NCI-H82 (cell line): ENCODE measurements at places on chromosomes 2 and 18.
A peak's percentile ranks its signal among the peaks of the same experiment; 100 is the strongest.

- no peak for DNase-seq
These were observed 126.2 kb upstream of the SH3BP4 start for GRCh38 chr2:234825616-234826015.

- no peak for DNase-seq
These were observed 215.2 kb upstream of the TFPI start for GRCh38 chr2:187769437-187769836.

DNA sequence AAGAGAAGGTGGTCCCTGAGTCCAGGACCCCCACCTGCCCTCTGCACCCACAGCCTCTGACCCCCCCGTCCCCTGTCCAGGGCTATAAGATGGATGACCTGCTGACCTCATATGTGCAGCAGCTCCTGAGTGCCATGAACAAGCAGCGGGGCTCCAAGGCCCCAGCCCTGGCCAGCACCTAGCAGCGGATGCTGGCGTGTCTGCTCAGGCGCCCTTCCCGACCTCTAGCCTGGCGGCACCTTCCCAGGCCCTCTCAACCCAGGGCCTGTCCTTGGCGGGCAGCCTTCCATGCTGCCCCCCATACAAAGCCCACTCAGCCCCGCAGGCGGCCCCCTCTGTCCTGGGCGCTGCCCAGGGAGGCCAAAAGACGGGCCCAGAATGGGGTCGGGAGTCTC, 8.7 kb upstream of the GPR17 start:
- DNase-seq: no peak

GRCh38 chr2:40120026-40120425, 331.9 kb downstream of the SLC8A1 start:
- DNase-seq: peak; percentile 89

DNA sequence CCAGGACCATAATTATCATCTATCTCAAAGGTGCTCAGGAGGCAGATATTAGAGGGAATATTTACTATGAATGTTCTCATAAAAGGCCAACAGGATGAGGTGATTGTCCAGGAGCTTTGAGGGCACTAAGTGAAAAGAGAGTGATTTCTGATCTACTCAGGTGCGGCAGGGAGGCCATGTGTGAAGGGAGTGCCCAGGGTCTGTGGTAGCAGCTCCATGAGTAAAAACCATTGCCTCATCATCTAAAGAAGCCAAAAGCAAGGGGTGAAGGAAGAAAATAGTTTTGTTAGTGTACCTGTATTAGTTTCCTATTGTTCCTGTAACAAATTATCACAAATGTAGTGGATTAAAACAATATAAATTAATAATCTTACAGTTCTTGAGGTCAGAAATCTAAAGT, 22.5 kb downstream of the RND3 start:
- no peak for DNase-seq

- DNase-seq: peak; percentile 70
These were observed 92.2 kb upstream of the TGFA start for GRCh38 chr2:70645733-70646419.

GRCh38 chr18:34929336-34929780, 111.9 kb upstream of the MAPRE2 start:
- DNase-seq: no peak

- DNase-seq: no peak
These were observed 33.5 kb downstream of the PDE1A start for GRCh38 chr2:182393270-182393760.

- DNase-seq: peak; percentile 38
These were observed 17.7 kb downstream of the SH2D6 start for GRCh38 chr2:85435981-85436835.

DNA sequence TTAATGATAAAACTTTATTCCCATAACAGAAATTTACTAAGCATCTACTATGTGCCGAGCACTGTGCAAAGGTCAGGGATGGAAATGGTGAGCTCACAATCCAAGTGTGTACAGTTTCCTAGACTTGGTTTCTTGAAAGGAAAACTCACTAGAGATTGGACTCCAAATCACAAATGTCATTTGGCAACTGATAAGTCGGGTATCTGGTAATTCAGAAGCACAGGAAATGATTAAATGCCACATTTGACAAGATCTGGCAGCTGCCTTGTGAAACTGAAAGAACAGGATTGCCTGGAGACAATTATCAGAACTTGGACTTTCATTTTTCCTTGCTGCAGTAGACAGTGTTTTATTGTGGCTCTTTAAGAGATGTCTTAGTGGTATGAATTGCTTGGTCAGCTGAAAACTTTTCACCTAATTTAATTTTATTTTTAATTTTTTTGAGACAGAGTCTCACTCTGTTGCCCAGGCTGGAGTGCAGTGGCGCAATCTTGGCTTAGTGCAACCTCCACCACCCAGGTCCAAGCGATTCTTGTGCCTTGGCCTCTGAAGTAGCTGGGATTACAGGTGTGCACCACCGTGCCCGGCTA, 19.2 kb downstream of the ITGA6 start:
- DNase-seq: no peak

GRCh38 chr18:10526561-10526949, 728 bp downstream of the NAPG start:
- no peak for DNase-seq

DNA sequence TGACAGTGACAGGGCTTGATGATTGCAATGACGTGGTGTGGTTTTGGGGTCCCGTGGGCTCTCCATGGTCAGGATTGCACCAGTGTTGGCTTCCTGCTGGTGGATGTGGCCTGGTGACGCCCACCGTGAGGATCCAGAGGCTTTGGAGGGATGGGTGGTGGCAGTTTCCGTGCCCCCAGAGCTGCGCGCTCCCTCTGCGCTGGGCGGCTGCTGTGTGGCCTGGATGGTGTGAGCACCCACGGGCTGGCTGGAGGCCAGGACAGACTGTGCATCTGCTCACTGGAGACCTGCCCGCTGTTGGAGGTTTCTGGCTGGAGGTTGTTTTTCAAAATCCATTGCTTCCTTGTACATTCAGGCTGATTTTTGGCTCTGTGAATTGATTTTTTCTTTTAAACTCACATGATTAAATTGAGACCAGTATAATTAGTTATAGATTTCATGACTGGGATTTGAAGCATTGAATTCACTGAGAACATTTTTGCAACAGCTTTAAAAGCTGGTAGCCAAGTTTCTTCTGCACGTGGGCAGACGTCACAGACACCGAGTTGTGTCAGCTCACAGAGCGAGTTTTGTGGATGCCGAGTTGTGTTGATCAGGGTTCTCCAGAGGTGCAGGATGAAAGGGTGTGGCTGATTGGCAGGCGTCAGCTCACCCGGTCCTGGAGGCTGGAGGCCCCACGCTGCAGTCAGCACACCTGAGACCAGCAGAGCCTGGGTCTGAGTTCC, 72.7 kb downstream of the KCNG2 start:
- no peak for DNase-seq

- no peak for DNase-seq
These were observed 54.1 kb downstream of the ETAA1 start for GRCh38 chr2:67451086-67451832.

DNA sequence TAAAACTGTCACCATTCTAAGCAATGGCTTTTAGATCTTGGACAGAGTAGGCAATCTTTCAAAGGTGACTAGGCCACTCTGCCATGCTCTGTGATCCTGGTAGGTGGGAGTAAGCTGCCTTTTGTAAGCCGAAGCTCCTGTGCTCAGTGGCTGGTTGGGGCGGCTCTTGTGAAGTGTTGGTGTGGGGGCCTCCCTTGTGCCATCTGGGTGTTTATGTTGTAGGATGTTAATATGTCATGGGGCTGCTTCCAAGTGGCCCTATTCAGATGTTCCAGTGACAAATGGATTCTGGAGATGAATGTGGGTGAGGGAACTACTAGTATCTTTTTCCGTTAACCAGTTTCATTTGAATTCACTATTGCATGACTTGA, 116.8 kb upstream of the SPRED2 start:
- DNase-seq: no peak

DNA sequence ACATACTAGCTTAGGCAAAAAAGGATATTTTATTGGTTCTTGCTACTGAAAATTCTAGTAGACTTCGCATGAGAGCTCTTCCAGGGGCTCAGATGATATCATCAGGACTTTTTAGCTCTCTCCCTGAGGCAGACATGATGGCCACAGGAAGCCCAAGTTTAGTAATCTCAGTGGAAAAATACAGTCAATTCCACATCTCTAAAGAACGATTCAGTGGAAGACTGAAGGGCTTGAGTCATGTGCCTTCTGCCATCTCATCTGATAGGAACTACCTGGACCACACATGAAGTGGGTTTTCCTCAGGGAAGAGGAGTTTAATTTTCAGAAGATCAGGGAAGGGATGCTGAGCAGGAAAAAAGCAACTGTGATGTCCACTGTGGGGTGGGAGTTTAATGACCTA, 117.3 kb downstream of the TTC27 start:
- no peak for DNase-seq

DNA sequence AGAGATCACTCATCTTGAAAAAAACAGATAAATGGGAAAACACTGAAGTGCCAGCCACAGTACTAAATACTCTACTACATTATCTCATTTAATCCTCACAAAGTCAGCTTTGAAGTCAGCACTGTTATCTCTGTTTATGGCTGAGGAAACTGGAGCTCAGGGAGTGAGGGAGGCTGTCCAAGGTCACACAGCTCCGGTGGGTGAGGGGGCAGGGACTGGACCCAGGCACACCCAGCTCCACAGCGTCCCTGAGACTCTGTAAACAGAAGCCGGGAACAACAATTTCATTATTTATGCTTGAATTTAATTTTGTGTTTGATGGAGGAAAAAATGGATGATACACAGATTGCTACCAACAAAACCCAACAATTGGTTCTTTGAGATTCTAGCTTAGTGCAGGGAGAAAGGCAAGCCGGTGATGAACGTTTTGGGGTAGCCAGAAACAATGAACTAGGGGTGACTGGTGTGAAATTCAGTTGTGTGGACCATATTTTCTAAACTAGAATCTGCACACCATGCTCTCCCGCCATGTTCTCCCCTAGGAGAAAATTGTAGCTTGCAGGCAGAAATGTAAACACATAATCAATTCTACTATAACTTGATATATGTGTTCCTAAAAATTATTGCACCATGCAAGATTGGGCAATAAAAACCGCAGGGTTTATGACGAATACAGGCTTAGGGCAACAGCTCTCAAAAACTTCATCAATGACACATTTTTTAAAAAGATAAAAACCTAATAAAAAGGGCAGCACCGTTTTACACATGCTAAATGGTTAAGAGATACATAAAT, at the start of gene GREB1:
Gene GREB1, plus strand, starts transcription at position 768 of the 793 bp plus-strand sequence. CDS start 22,570 bp downstream, outside the sequence.
- no peak for DNase-seq

GRCh38 chr2:112958428-112959108, 19.2 kb upstream of the IL36G start:
- DNase-seq: peak; percentile 81

GRCh38 chr2:128876986-128877983, 558.6 kb upstream of the HS6ST1 start:
- DNase-seq: no peak

- DNase-seq: peak; percentile 96
These were observed 229.8 kb downstream of the PIK3C3 start for GRCh38 chr18:42184685-42185477.

DNA sequence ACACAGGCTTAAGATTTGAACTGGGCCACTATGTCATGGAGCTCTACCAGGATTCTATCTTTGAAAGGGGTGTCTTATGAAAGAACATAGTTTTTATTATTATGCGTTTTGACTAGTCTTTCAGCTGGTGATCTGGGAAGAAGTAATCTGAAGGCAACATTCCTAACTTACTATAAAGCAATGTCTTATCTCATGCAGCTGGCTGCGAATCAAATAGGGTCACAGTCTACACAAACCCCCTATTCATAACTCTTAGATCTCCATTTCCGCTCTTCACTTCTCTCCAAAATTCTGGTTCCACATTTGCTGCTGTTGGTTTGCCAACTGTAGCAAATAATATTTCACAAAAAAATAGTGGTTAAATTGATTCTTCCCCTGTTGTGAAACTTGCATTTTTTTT, 813.3 kb downstream of the CNTNAP5 start:
- DNase-seq: no peak

- no peak for DNase-seq
These were observed 134.5 kb upstream of the PKDCC start for GRCh38 chr2:41913311-41913710.

DNA sequence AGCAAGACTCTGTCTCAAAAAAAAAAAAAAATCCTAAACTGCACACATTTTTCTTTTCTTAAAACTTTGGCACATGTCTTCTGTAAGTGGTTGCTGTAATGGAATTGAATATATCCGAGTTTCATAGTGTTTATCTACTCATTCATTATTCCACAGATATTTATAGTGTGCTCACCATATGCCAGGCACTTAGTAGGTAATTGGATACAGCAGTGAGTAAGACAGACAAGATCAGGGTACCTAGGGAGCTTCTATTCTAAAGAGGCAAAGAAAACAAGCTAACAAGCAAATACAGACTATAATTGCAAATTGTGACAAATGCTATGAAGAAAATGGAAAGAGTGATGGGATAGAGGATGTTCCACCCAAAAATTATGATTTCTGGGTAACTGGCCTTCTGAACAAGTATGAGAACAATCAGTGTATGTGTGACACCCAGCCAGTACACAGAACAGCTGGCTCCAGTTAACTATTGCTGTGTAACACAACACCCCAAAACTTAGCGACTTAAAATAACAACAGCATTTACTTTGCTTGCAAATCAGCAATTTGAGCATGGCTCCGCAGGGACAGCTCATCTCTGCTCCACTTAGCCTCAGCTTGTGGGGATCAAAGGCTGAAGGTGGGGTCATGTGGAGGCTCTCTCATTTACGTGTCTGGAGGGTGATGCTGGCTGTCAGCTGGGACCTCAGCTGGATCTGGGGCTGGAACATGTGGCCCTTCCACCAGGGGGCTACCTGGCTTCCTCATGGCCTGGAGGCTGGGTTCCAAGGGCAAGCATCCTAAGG, 224.9 kb downstream of the INSIG2 start:
- DNase-seq: peak; percentile 55

- peak; percentile 10 for DNase-seq
These were observed 81.2 kb downstream of the GPD2 start for GRCh38 chr2:156517419-156517818.

GRCh38 chr2:216499641-216500218, 1.1 kb downstream of the RPL37A start:
- DNase-seq: no peak

GRCh38 chr2:113248997-113249770, 29.5 kb downstream of the PAX8 start:
- peak; percentile 81 for DNase-seq

GRCh38 chr2:184413221-184413620, 185.1 kb upstream of the ZNF804A start:
- DNase-seq: no peak

- no peak for DNase-seq
These were observed at the start of gene RFX8 for GRCh38 chr2:101474731-101475384. TSS of gene RFX8 (minus strand) at chr2:101475112. CDS start at chr2:101466848, 8,264 bp downstream.

GRCh38 chr2:170679607-170680079, 35.5 kb upstream of the SP5 start:
- peak; percentile 76 for DNase-seq

- no peak for DNase-seq
These were observed 350.5 kb upstream of the ETAA1 start for GRCh38 chr2:67046591-67046990.

- no peak for DNase-seq
These were observed 183.1 kb downstream of the C1D start for GRCh38 chr2:67879586-67880290.

DNA sequence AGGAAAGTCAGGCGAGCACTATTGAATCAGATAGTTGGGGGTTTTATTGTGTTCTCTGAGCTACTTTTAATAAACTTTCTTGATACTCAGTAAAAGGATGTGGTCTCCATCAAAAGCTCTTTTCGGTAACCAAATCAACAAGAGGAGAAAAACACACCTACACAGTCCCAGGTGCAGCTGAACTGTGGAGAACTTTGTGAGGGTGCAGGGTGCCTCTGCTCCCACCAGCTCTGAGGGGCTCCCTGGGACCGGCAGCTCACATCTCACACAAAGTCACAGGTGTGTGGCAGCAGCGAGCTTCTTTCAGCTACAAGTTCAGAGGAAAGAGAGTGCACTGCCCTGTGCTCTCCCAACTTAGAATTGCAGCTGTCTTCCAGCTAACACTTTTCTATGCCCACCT, 650.4 kb downstream of the RNF144A start:
- DNase-seq: no peak
